ENCODE measurements at places on chromosomes 4 and X.

DNA sequence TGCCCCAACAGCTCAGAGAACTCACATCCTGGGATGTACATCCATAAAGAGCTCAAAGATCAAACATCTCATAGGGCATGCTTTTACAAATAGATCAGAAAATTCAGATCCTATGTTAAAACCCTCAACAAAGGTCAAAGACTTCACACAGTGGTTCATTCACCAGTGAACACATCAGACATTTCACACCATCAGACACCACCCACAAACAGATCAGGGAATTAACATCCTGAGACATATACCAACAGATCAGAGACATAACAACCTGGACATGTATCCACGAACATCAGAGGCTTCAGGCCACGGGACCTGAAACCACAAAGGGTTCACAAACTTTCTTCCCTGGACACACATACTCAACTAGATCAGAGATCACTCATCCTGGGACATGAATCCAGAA is 23.4 kb downstream of the SUV39H1 start:
- DNase-seq, result no peak

GRCh38 chrX:54182194-54182863 is 725 bp downstream of the FAM120C start:
- peak; percentile 72 for DNase-seq

- no peak for DNase-seq
These were observed 32.7 kb upstream of the NKRF start for GRCh38 chrX:119638725-119639471.

DNA sequence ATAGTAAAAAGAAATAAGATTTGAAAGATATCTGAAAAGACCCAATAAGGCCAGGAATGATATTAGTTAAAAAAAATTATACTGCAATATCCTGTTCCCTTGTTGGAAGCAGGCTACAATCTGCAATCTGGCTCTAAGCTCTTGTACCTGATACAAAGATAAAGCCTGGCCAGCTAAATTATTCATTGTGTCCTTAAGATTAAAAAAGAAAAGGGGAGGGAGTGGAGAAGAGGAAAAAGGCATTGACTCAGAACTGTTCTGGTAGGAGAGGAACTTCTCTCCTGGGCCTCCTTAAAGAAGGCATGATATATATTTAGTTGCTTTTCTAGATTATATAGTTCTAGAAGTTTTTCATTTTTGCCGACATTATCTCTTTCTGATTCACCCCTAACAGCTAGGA is 46.7 kb downstream of the IRF2 start:
- no peak for DNase-seq

Data from CD4-positive, alpha-beta T cell treated with Interleukin-12 subunit alpha and Interleukin-12 subunit beta, for 1 hour (primary cell).